ENCODE measurements at places on chromosomes 11 and 22. TPM values are rescaled to one million over a fixed set of nuclear protein-coding genes. Genes with fewer than 3 reads are reported as not detected.

The ESAM gene
- 10.4 TPM for total RNA-seq

The GLYAT gene
- not detected for total RNA-seq

The MEI1 gene
- not detected for total RNA-seq

The VWCE gene
- 0.97 TPM for total RNA-seq

The HTR3B gene
- not detected for total RNA-seq

The TRIM64 gene
- total RNA-seq: not detected

The BRSK2 gene
- 6.0 TPM for total RNA-seq

The PSMD13 gene
- total RNA-seq: 158 TPM

The TRMT112 gene
- total RNA-seq: 407 TPM

The PANX2 gene
- 5.6 TPM for total RNA-seq

The TMEM218 gene
- 25.1 TPM for total RNA-seq

The SORL1 gene
- total RNA-seq: 1.8 TPM

The GLB1L2 gene
- total RNA-seq: 2.0 TPM

The RNF215 gene
- total RNA-seq: 19.8 TPM
